ENCODE measurements at places on chromosomes 13 and 19.

DNA sequence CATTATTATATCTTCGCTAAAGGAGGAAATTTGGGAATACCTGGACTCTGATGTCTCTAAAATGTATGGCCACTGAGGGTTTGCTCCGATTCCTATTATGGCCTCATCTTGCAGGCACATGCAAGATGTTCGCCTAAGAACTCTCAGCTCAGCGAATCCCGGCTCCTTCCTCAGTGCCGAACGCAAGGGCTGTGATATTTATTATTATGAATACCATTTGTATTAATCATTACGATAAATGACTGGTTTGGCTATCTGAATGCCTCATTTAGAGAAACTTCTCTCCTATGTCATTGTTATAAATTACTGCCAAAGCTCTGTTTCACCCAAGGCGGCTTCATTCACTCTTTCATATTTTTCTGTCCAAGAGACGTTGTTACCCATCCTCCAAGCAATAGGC is 369.7 kb upstream of the TSHZ3 start:
- DNase-seq, result no peak

DNA sequence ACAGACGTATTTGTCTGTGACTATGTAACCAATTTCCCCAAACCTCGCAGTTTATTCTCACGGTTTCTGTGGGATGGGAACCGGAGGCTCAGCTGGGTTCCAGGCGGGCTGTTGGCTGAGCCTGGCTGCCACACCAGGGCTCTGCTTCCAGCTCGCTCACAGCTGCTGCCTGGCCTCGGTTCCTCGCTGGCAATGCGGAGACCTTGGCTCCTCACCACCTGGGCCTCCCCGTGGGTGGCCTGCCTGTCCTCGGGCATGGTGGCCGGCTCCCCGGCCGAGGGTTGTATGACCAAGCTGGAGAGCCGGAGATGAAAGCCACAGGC is 218.9 kb upstream of the MAB21L1 start:
- DNase-seq, result no peak

- DNase-seq, result no peak
These were observed 1563.5 kb upstream of the PRR20A start for GRCh38 chr13:55577082-55577846.

DNA sequence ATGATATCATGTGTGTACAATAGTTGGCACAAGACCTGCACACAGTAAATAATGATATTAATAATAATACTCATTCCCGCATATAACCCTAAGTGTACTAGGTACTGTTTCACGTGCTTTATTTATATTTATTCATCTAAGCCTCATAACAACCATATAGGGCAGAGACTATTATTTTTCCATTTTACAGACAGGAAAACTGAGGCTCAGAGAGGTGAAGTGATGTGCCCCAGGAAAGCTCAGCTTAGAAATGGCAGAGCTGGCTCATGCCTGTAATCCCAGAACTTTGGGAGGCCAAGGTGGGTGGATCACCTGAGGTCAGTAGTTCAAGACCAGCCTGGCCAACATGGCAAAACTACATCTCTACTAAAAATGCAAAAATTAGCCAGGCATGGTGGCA is 13.6 kb downstream of the ACP7 start:
- no peak for DNase-seq

DNA sequence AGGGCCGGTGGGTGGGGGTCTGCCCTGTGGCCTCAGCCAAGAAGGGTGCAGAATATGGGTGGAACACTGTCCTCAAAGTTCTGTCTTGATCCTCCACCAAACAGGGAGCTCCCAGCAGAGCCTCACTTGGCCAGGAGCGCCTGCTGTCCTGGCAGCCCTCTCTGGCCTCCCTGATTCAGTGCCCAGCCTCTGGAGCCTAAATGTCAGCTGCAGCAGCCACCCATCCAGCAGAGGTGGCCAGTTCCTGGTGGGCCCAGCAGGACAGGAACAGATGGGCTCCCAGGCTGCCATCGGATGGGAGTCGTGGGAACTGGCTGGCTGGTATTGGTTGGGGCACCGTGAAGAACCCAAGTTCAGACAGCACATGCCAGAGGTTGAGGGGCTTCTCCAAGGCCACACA is 1.8 kb upstream of the USE1 start:
- no peak for DNase-seq

- DNase-seq, result no peak
These were observed 11.0 kb upstream of the SIGLEC11 start for GRCh38 chr19:49971991-49972411.

DNA sequence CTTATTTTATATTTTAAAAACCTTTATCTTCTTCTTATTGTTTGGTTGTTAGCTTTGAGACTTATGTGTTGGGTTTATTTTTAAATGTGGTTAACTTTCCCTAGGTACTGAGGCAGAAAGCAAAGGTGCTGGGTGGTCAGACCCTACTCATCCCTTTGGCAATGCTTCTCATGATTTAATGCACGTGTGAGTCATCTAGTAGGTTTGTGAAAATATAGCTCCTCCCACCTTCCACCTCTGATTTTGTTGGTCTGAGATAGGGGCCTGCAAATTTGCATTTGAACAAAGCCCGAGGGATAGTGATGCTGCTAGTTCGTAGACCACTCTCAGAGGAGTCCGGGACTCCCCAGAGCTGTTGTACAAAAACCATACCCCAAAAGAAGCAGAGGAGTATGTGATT is 771.3 kb upstream of the ARGLU1 start:
- no peak for DNase-seq

DNA sequence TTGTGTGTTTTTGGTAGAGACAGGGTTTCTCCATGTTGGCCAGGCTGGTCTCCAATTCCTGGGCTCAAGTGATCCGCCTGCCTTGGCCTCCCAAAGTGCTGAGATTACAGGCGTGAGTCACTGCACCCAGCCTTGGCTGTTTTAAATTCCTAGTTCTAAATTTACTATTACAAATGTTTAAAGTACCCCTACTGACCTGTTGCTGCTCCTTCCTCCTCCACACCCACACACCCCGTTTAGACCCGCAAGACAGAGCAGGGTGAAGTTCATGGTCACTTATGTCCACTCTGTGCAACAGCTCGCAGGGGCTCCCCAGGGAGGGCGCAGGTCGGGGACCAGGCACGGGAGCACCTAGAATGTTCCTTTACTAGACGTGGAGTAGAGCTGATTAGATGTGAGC is 28.7 kb downstream of the TMEM161A start:
- no peak for DNase-seq

- DNase-seq, result no peak
These were observed 52.7 kb downstream of the TSC22D1 start for GRCh38 chr13:44523146-44524015.

DNA sequence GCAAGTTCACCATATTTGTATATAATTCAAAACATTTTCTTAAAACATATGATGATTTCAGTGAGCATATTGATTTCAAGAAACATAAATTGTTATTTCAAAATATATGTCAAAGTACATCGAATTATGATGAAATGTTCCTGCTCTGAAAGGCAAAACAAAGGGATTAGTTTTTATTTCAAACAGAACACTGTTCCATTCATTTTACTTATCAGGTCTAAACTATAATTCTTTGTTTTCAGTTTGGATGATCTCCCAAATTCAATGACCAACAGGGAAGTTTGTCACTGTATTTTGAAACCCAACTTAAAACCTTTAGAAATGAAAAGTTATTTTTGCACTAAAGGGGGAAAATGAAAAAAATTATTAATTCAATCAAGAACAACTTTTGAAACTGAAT is 610.2 kb downstream of the SLITRK1 start:
- DNase-seq, result no peak

DNA sequence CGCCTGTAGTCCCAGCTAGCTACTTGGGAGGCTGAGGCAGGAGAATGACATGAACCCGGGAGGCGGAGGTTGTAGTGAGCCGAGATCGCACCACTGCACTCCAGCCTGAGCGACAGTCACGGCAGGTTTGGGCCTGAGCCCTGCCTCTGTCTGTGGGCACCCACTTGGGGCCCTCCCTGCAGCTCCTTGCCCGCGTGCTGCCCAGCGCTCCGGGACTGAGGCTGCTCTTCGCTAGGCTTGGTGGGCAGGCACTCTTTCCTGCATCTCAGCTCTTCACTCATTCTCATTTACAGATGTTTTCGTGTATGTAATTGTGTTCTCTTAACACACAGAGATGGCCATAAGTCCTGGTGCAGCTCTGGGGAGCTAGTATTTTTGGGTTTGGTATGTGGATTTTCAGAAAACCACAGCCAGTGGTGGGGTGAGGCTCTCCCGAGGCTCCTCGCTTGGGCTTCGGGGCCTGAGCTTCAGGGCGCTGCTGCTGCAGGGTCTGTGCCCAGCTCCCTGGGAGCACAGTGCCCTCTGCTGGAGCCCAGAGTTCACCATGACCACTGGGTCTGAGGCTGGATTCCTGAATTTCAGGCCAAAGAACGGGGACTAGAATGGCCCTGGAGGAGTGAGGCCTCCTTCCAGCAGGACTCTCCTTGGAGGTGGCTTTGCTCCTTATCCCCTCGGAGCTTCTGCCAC is 15.2 kb downstream of the UPF1 start:
- DNase-seq, result peak; percentile 24

GRCh38 chr13:77703408-77703807 is 5.9 kb downstream of the SLAIN1 start:
- DNase-seq, result no peak

DNA sequence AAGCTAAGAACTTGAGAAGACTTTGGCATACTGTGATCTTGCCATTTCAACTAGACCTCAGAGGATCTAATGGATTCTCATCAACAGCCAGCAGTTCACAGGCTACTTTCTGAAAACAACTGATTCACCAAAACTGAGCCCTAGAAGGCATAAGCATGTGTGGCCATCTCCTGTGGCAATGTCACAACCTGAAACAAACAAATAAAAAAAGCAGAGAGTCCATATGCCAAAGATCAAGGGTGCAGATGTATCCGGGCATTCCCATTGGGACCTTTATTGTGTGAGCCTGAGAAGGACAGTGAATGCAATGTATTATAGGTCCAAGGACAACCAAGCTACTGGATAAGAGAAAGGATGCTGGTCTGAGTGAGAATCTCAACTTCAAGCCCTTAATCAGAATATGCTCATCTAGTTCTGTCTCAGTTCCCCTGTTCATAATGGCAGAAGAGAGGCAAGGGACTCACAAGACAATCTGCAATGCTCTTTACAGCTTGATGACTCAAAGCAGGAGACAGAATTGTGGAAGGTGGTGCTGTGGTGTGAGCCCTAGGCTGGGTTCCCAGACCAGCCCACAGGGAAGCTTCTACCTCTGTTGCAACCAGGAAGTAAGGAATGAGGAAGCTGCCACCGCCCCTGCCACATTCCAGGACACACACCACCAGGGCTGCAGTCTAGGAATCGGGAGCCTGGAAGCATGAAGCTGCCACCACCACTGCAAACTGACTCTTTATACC is 133.7 kb downstream of the RAP2A start:
- no peak for DNase-seq

DNA sequence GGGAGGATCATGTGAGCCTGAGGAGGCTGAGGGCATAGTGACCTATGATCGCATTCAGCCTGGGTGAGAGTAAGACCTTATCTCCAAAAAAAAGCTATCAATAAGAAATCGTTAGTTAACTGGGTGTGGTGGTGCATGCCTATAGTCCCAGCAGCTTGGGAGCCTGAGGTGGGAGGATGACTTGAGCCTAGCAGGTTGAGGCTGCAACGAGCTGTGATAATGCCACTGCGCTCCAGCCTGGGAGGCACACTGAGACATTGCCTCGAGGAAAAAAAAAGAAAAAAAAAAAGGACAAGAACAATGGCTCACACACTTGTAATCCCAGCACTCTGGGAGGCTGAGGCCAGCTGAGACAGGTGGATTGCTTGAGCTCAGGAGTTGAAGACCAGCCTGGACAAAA is 16.2 kb downstream of the PSPC1 start:
- no peak for DNase-seq

DNA sequence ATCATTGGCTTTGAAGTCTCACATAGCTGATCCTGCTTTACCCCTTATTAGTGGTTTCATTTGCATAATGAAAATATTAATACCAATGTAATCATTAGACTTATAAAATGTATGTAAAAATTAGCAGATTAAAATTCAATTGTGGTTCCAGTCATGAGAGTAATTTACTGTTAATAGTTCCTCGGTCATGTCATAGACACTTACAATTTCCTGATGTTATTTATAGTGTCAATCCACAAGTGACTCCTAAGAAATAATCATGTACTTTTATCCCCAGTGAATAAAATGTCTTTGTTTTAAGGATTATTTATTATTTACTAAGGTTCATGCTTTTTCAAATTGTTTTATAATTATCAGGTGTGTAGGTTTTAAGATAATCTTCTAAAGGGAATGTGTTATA is 138.5 kb downstream of the PCDH9 start:
- no peak for DNase-seq

DNA sequence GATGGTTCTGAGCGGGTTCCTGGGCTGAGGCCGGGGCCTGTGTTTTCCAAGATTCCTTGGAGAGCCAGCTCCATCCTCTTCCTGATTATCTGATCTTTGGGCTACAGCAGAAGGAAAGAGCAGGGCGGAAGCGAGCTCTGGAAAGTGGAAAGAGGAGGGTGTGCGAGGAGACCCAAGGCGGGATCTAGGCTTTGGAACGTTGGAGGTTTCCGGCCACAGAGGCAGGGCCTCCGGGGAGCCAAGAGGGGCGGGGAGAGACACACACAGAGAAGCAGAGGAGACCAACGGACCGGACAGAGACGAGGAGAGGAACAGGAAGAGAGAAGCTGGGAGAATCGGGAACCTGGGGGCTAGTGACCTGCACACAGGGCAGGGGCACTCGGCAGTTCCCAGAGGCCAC is at the start of gene CLEC11A:
Gene CLEC11A, plus strand, starts transcription at position 296 of the 400 bp plus-strand sequence. CDS start 162 bp downstream, outside the sequence.
- DNase-seq, result no peak

- no peak for DNase-seq
These were observed 2.2 kb upstream of the TNFSF13B start for GRCh38 chr13:108267347-108267746.

DNA sequence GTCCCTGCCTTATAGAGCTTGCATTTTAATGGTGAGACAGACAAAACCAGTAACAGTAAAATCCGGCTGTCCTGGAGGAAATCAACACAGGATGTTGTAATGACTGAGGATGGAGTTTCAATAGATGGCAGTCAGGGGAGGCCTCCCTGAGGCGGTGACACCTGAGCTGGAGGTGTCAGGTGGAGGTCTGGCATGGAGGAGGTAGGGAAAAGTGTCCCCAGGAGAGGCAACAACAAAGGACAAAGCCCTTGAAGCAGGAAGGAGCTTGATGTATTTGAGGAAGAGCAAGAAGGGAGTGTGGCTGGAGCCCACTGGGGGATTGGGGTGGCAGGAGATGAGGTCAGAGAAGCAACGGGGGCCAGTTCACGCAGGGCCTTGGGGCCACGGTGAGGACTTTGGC is 7.8 kb downstream of the GRIN2D start:
- no peak for DNase-seq

GRCh38 chr13:99218545-99218944 is 17.9 kb downstream of the UBAC2 start:
- no peak for DNase-seq

DNA sequence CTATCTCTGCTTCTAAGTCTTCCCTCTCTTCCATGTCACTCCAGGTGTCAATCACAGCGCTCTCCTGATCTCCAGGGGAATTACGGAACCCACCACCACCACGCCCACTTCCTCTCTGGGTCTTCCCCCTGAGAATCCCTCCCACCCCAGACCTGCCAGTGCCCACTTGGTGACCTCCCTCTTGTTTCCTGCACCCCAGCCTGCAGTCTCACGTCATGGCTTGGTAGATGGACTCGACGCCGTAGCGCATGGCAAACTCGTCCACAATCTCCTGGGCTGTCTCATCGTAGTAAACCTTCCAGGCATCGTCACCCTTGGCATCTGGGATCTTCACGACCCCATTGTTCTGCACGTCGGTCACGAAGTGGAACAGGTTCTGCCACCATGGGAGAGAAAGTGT is 47.0 kb downstream of the UNC13A start:
- DNase-seq, result no peak

Measured in stimulated activated CD4-positive, alpha-beta T cell treated with anti-CD3 and anti-CD28 coated beads, Interleukin-1b, Interleukin-23, amount 100 ng/mL, for 1 hour (primary cell).